ENCODE measurements at places on chromosomes 5 and 9.
A peak's percentile ranks its signal among the peaks of the same experiment; 100 is the strongest.

- no peak for DNase-seq
Observed at GRCh38 chr5:174348311-174348981, 302.9 kb downstream of the NSG2 start.

GRCh38 chr5:178304016-178304415 is 71.4 kb upstream of the PHYKPL start:
- DNase-seq, result no peak

DNA sequence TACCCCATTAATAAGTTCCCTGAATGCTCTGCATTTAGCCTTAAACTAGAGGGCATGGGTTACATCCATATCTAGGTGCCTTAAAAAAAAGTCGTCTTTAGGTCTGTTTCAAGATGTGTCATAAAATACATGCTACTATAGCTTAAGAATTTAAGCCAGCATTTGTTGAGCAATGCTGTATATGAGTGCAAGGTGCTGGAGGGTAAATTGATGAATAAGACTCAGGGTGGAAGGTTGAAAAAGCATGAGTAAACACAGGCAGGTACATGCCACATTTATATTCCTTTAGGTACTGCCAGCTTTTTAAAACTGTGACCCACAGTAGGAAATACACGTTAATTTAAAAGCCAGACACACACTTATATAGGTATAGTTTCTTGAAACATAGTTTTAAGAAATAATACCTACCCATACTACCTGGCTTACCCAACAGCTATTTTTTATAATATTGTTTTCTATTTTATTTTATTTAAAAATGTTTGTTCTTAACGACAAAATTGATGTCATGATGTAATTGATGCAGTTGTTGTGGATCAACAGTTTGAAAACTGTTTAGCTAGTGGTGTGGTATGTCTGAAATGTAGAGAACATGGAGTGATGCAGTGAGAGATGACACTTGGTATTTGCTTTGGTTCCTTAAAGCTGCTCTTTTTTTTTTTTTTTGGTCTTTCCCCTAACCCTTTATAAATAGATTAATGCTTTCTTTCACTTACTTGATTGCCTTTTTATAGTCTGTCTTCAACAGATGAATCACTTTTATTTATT is 3.9 kb downstream of the HMGCR start:
- DNase-seq, result peak; percentile 24

DNA sequence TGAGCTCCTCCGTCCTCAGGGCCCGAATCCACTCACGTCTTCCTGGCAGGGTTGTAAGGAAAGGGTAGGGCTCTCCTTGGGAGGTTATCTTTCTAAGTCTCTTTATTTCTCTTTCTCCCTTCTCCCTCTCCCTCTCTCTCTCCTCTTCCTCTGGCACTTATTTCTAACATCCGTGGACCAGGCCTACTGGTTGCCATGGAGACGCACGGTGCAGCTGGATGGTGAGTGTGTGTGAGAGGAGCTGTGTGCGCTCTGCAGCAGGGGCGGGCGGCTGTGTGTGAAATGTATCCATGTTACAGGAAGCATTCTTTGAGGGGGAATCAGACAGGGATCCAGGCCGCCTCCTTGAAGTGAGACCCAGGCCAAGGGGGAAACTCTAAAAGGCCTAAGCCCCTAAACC is 32.2 kb downstream of the PCDH1 start:
- DNase-seq, result peak; percentile 75

GRCh38 chr9:136936645-136937170 is 7.8 kb downstream of the FBXW5 start:
- DNase-seq, result no peak

DNA sequence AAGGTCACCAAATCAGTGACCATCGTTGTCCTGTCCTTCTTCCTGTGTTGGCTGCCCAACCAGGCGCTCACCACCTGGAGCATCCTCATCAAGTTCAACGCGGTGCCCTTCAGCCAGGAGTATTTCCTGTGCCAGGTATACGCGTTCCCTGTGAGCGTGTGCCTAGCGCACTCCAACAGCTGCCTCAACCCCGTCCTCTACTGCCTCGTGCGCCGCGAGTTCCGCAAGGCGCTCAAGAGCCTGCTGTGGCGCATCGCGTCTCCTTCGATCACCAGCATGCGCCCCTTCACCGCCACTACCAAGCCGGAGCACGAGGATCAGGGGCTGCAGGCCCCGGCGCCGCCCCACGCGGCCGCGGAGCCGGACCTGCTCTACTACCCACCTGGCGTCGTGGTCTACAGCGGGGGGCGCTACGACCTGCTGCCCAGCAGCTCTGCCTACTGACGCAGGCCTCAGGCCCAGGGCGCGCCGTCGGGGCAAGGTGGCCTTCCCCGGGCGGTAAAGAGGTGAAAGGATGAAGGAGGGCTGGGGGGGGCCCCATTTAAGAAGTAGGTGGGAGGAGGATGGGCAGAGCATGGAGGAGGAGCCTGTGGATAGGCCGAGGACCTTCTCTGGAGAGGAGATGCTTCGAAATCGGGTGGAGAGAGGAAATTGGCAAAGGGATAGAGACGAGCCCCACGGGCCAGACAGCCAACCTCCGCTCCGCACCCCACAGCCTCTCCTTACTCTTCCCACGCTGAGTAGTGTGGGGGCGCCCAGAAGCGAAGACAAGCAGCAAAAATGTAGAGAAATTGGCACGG is 1.7 kb downstream of the RXFP3 start:
- DNase-seq, result no peak

DNA sequence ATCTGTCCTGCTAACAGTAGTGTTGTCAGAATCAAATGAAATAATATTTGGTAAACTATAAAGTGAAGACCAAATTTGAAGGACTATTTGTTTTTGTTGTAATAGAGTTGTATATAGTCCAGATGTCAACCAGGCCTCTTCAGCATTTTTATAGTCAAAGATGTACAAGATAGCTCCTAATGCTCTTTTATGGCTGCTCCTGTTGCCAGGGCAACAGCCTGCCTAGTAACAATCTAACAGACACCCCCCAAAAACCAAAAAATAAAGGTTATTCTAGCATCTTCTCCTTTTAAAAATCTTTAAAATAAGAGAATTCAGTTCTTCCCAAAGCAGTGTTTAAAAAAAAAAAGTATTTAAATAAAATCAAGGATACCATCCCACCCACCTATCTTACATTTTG is 49.5 kb upstream of the MACIR start:
- DNase-seq, result no peak

DNA sequence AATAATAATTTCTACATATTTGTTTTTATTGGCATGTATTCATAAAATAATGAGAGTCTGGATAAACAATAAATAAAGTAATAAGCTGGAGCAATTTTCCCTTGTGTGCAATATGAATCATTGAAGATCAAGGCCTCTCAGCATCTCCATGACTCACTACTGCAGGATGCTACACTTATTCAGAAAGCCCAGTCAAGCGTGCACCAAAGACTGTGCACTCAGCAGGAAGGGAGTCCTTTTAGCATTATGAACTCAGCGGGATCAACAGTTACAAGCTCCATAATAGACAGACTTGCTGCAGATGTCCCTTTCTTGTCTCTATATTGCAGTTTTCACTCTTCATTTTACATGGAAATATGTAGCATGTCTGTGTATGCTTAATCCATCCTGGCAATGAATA is 485.3 kb downstream of the CDH9 start:
- no peak for DNase-seq

DNA sequence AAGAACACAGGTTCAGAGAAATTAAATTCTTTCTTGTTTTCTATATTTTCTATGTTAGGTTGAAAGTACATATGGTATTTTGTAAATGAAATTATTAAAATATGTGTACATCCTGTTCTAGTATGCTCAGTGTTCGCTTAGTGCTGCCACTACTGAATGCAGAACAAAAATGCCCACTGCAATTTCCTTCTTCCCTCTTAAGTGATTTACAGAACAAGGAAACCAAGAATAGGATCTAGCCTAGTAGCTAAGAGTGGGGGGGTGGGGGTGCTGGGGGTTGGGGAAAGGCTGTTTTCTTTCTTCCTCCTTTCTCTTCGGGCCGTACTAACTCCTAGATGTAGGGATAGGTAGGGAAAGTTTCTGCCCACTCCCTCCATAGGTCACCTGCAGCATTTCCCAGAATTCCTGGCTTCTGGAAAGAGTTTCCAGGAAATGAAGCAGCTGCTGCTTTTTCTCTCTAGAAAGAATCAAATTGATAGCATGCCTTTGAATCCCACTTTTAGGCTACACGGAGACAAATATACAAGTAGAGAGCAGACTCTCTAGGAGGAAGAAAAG is 15.7 kb downstream of the SPATA9 start:
- DNase-seq, result no peak

- no peak for DNase-seq
Observed at GRCh38 chr9:137126786-137127185, 12.2 kb upstream of the GRIN1 start.

- DNase-seq, result peak; percentile 93
Observed at GRCh38 chr9:121246821-121247561, 21.0 kb upstream of the GSN start.

GRCh38 chr5:178671602-178672144 is 44.8 kb upstream of the CLK4 start:
- DNase-seq, result no peak

- DNase-seq, result no peak
Observed at GRCh38 chr5:98656796-98657195, 116.7 kb upstream of the RGMB start.

GRCh38 chr5:144276034-144276822 is 105.6 kb downstream of the KCTD16 start:
- peak; percentile 37 for DNase-seq

All from AG10803 (cell line).